ENCODE measurements at places on chromosomes 3 and 15.

- no peak for DNase-seq
These were observed 19.3 kb downstream of the DUOX1 start for GRCh38 chr15:45149060-45149459.

DNA sequence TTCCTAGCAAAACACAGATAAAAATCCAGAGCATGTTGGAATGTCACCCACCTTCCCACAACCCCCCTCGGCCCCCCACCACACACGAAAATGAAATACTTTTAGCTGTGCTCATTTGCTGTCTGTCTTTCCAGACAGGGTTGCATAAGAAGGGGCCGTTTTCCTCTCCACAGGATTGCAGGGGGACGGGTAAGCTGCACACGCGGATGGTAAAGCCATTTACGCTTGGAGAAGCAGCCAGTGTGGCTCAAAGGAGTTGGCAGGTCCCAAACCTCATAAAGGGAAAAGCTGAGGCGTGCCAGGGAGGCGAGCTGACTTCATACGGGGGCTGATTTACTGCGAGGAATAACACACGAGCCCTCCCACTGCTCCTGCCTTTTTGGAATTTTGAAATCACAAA lies 47.4 kb upstream of the ITGA11 start:
- no peak for DNase-seq

- no peak for DNase-seq
These were observed 1.9 kb upstream of the DPH6 start for GRCh38 chr15:35547775-35548364.

DNA sequence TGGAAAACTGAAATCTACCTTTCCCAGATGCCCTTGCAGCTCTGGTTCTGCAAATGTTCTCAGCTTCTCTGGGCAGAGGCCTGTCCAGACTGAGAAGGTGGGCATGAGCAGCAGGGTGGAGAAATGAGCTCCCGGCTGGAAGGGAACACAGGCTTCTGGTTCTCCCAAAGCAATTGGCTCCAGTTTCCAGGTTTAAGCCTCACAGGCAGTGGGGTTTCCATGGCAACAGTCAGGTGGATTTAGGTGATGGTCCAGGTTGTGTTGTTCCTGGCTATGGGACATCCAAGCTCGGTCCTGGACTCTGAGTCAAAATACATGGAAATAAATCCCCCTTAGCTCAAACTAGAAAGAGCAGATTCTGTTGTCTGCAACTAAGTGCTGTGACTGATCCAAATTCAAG lies 94.6 kb upstream of the IQSEC1 start:
- DNase-seq, result no peak

All from activated T-helper 1 cell treated with anti-CD3 and anti-CD28 coated beads, Interleukin-2, amount 50 U/mL, for 16 hours (primary cell).